ENCODE measurements at places on chromosomes 2 and 18.

- no peak for DNase-seq
Observed at GRCh38 chr2:227932403-227932802, 61.0 kb downstream of the DAW1 start.

GRCh38 chr18:72819050-72819449 is 48.7 kb downstream of the NETO1 start:
- no peak for DNase-seq

- peak; percentile 72 for DNase-seq
Observed at GRCh38 chr2:64327510-64328414, 126.2 kb upstream of the LGALSL start.

DNA sequence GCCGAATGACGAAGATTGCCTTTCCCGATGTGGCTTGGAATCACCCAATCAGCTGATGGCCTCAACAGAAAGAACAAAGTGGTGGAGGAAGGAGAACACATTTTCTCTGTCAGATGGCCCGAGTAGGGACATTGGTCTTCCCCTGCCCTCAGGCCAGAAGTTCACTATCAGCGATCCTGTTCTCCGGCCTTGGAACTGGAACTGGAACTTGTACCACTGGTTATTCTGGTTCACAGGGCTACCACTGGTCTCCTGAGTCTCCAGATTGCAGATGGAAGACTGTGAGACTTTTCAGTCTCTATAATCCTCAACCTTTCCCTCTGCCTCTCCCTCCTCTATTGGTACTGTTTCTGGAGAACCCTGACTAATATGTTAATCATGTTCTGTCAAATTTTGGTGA is 180.4 kb downstream of the ANKRD30B start:
- DNase-seq, result no peak

All from lung microvascular endothelial cell (primary cell).